WERI-Rb-1 (cell line): ENCODE measurements at places on chromosomes 5 and 9.

- DNase-seq: no peak
Observed at GRCh38 chr5:101866473-101866872, 429.6 kb downstream of the SLCO4C1 start.

GRCh38 chr9:111762556-111762955 is 32.2 kb downstream of the SHOC1 start:
- DNase-seq: no peak

DNA sequence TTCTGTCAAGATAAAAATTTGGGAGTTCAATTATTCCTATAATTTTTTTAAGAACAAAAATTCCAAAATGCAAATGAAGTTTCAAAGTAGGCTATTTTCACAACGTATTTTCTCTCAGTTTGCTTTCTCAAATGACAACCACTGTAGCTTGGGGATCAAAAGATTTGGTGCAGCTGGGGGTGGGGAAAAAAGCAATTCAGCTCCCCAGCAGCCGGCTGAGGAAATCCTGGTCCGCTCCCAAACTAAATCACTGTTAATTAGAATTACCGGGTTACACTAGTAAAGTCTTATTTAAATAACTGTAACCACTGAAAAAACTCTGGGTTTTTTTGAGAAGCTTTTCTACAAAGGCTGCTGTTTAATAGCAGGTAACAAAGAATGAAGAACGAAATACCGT is 5.7 kb downstream of the NR6A1 start:
- peak; percentile 62 for DNase-seq

DNA sequence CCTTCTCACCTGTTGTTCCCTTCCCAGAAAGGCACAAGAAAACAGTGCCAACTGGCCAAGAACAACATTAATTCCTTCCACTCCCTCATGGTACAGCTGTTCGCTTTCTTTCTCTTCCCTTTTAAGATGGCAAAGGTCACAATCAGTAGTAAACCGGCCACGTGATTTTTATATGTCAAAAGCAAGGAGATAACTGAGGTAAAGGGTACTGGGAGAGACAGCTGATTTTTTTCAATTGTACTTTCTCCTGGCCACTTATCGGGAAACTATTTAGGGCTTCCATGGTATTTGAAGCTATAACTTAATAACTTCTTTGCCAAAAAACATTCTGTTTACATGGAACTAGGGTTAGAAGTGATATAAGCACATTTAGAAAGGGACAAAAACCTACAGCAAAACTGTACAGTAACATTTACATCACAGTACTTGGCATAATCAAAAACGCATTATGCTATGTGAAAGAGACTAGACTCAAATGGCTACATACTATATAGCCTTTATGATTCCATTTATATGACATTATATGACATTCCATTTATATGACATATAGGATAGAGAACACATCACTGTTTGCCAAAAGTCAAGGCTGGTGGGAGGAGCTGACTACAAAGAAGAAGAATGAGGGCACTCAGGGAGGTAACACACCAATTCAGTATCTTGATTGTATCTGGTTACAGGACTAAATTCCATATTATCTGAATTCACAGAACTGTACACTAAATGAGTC is 24.8 kb downstream of the PLPP1 start:
- no peak for DNase-seq

DNA sequence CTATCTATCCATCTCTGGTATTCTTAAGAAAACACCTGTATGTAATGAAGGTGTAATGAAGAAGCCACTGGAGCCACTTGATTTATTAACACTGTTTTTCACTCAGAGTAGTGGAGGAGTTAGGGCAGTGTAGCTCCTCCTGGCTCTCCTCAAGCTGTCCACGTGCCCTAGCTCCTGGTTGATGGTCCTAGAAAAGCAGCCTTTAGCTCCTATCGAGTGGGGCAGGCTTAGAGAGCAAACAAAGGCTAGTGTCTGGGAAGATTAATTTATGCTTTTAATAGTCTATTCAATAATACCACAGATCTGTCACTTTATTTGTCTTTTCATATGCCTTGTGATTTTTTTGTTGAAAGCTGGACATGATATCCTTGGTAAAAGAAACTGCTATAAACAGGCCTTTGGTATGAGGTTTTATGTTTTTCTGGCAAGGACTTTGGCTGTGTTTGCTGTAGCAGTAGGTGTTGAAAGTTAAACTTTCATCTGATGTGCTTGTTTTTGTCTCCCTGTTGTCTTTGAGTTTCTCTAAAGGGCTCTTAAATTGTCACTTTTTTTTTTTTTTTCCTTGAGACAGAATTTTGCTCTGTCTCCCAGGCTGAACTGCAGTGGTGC is 141.1 kb downstream of the GCNT1 start:
- no peak for DNase-seq

DNA sequence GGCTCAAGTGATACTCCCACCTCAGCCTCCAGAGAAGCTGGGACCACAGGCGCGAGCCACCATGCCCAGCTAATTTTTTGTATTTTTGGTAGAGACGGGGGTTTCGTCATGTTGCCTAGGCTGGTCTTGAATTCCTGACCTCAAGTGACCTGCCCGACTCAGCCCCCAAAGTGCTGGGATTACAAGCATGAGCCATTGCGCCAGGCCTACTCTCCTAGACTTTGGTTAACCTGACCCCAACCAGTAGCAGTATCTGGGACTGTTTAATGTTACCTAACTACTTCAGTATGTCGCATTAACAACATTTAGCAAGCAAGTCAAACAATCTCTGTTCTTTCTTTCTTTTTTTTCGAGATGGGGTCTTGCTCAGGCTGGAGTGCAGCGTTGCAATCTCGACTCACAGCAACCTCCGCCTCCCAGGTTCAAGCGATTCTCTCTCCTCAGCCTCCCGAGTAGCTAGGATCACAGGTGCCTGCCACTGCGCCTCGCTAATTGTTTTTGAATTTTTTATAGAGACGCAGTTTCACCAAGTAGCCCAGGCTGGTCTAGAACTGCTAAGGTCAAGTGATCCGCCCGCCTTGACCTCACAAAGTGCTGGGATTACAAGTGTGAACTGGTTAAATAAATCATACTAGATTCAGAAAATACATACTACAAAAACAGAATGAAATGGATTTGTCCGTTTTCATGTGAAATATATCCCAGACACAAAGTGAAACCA is 2.0 kb downstream of the AK3 start:
- no peak for DNase-seq

DNA sequence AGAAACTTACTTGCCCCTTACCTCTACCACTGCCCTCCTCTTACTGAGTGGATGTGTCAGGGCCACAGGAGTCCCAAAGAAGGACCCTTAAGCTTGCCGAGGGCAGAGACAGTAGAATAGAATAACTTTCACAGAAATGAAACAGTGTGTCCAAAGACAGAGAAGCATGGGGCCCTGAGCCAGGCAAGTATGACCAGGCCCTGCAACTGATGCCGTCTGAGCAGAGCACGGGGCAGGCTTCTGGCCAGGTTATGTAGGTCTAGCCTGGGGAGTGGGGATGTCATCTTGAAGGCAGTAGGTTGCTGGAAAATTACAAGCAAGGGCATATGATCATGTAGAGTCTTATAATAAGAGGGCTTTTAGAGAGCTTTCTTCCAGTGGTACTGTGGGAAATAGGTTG is 415.4 kb downstream of the KDM4C start:
- no peak for DNase-seq

GRCh38 chr9:121261107-121261460 is 6.9 kb upstream of the GSN start:
- DNase-seq: peak; percentile 73

DNA sequence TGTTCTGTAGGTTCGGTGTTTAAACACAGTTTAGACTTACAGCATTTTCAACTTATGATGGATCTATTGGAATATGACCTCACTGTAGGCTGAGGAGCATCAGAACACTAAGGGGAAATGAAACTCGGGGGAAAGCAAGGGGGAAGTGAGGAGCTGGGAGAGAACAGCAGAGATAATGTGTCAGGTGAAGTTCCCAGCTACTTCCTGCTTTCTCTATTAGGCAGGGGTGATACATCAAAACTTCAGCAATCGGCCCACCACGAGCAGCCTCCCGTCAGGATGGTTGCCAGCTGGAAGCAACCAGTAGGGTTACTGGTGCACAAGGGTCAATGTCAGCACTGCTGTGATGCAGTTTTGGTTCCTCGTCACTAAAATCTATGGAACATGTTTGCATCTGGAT is 34.3 kb downstream of the FAT2 start:
- DNase-seq: no peak

- no peak for DNase-seq
Observed at GRCh38 chr9:71479621-71480020, 288.7 kb downstream of the CEMIP2 start.

DNA sequence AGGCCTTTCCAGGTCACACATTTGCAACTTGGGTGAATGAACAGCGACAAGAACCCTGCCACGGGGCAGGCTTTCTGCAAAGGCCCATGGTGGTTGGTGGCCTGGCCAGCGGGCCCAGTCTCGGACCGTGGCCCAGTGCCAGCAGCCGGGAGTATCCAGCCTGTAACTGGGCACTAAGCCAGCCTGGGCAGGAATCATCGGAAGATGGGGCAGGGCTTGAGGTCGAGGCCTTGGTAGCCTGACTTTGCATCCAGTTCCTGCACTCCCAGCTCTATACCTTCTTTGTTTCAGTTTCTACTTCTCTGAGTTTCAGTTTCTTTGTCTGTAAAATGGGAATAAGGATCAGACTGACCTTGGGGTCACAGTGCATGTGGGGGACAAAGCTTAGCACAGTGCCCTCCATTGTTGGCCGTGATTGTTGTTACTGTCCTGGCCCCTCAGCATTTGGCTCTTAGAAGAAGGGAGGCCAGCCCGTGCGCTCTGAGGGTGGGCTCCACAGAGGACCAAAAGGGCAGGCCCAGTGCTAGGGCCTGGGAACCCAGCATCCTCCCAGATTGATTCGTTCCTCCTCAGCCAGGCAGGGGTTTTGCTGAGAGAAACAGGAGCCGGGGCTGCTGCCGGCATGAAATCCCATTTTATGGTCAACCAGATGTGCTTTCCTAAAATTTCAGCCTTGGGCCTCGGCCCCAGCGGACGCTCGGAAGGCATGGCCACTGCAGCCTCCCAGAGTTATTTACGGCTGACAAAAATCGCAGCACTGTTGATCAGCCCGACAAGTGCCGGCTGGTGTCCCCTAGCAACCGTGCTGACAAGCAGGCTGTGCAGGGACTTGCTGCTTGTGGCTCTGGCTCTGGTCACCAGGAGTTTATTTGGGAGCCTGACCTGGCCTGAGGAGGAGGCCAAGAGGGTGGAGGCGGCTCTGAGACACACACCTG is 43.6 kb downstream of the JADE2 start:
- DNase-seq: no peak

DNA sequence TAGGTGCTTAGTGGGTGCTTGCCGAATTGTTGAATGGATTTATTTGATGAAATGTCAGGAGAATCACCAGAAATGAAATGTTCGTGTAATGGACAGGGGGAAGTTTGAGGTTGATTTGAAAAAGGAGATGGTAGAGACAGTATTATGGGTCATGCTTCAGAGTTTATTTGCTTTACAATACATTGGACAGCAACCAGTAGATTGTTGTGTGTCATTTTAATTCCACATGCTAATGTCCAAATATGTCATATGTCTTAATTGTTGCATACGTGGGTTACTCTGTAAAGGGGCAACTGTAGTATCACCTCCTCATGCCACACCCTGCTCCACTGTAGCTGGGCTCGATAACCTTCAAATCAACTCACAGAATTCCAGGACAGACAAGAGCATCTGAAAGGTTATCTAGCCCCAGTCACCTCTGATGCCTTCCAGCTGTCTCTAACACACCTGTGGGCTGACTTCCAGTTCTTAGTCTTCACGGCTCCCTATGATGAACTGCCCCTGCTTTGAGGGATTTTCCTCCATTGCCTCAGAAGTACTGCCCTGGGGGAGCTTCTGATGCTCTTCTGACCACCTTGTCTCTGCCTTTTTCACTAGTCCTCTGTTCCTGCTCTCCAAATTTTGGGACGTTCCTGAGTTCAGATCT is 1.7 kb downstream of the PDCD1LG2 start:
- DNase-seq: no peak

- DNase-seq: no peak
Observed at GRCh38 chr9:8364026-8364752, 564.6 kb upstream of the DMAC1 start.

DNA sequence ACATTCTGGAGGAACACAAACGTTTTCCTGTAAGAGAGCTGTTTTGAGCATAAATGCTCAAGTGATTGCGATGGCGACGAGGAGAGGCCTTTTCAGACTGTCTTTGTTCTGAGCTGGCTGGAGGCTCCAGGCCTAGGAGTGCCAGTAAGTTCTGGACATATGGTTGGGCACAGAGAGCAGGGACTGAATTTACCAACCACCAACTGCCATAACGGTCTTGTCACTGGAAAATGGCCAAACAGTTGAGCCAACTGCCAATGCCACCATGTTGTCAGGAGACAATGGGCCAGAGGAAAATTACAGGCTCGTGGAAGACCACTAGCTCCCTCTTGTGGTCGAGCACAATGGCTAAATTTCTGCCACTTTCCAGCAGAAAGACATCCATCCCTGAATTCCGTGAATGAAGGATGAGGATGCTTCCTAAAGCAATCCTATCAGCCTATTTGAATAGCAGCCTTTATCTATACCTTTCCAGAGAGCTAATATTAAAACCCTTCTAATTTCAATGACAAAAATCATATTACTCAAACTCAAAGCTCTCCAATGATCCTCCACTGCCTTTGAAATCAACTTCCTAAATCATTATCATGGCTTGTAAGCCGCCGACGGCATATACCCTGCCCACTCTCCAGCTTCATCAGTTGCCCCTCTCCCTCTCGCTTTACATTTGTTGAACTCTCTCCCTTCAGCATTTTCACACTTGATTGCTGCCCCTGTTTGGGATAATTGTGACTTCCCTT is 66.9 kb upstream of the GLIS3 start:
- DNase-seq: peak; percentile 16

GRCh38 chr9:134522502-134522848 is 119.1 kb upstream of the COL5A1 start:
- no peak for DNase-seq

GRCh38 chr9:87528969-87529368 is 31.3 kb downstream of the DAPK1 start:
- DNase-seq: no peak

DNA sequence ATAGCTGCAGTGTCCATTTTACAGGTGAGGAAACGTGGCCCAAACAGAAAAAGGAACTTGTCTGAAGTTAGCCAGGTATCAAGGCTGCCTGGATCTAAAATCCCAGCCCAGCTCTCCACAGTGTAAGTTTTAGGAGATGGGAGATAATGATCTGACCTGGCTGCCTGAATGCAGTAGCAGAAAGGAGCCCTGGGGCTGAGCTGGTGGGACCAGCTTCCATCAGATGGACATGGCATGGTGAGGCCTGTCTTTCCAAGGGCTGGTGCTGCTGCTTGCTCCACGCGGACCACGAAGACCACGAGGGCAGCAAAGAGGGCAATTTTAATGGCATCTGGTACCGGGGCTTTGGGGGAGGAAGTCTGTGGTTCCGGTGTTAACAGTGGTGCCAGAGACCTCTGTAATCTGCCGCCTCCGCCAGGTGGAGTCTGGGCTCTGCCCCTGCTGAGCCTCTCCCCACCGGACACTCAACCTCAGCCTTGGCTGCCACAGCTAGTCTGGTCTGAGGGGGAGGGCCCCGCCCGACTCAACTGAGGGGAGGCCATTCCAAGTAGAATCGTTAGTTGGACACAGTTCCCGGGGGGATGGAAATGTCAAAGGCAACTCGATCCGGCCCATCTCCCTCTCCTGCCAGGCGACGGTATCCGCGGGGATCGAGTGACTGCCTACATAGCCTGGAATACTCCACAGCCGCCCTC is 650 bp downstream of the MYORG start:
- DNase-seq: peak; percentile 80
